ENCODE measurements at places on chromosomes 11 and 22.

DNA sequence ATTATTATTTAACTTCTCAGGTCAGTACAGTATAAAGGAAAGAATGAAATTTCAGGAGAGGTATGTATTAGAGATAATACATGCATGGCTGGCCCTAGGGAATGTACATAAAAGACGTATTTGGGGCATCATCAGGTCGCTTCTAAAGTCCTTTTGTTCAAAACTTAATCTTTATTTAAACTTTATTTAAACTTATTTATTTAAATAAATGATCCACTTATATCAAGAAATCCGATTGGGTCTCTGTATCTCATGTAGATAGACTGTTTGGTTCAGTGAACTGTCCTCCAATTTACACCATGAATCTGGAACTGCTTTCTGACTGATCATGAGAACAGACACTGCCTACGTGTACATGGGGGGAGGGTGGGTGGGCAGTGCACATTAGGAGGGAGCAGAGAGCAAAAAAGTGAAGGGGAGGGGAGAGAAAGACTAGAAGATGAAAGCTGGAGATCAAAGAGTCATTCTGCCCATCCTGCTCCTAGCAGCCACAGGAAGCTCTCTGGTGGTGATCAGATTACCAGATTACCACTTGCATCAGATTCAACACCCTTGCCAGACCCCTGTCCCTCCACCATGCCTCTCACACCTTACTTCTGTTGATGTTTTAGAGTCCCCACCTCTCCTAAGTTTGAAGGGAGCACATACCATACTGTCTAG is 92.1 kb upstream of the MTMR2 start:
- no peak for DNase-seq

DNA sequence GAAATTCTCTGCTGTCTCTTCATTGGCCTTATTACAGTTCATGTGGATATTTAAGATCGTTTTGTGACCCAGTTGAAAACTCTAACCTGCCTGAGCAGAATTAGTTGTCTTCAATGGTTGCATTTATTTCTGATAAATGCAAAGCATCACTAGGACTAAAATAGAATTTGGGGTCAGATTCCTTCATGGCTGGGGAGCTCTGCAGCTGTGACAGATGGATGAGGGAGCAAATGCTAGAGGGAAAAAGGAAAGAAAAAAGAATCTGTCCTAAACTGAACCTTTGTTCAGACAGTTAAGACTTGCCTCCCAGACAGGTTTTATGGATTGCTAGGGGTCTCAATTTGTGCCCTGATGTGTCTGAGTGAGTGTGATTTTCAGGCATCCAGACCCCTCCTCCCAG is 113.0 kb downstream of the SYT9 start:
- no peak for DNase-seq

GRCh38 chr11:116560589-116560988 is 212.2 kb downstream of the BUD13 start:
- DNase-seq, result no peak

GRCh38 chr22:44650806-44651205 is 51.2 kb upstream of the PRR5 start:
- DNase-seq, result no peak

- DNase-seq, result peak; percentile 26
Measured at GRCh38 chr11:63682066-63683021, 1.0 kb downstream of the RTN3 start.

- no peak for DNase-seq
Measured at GRCh38 chr22:17322511-17322910, 46.7 kb upstream of the CECR2 start.

DNA sequence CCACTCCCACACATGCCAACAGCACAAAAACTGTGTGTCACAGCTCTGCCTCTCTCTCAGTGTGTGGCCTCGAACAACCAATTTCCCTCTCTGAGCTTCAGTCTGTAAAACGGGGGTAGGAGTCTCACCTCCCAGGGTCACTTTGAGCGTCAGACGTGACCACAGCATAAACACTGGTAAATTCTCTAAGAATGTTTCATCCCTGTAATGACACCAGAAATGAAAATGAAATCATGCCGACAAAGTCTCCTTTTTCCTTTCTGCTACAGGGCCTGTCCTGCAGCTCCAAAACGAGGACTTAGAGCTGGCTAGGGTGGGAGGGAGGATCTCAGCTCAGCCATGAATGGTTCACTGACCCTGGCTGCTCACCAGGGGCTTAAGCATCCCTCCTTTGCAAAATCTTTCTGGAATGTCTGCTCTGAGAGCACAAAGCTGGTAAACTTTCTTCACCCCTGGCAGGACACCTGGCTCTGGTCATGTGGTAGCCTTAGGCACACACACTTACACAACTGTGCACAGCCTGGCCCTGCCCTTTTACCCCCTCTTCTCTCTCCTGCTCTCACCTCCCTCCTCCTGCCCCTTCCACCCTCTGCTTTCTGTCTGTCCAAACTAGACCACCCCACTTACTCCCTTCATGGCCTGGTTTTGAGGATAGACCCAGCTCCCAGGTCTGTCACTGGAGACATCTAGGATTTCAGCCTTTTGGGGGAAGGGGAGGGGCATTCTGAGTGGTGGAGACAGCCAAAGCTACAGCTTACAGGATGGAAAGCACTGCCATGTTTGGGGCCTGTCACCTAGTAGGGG is 12.3 kb upstream of the TSKU start:
- DNase-seq, result no peak

DNA sequence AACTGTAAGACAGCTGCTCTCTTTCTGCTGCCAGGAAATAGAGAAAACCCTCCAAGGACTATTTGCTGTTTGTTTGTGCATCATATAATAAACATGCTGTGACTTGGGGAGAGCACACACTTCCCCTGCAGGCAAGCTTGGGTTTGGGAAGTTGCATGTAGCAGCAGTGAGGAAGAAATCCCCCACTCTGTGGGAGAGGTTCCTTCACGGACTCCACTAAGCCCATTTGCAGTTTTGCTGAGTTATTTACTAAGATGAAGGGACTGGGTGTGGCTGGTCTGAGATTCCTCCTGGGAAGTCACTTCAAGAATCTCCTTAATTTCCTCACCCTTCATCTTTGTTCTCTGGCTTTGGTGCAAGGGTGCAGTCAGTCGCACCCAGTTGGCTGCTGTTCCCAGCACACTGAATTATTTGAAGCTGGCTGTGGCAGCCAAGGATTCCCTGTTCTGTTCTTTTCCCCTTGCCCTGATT is 104.9 kb downstream of the ARFGAP2 start:
- no peak for DNase-seq

DNA sequence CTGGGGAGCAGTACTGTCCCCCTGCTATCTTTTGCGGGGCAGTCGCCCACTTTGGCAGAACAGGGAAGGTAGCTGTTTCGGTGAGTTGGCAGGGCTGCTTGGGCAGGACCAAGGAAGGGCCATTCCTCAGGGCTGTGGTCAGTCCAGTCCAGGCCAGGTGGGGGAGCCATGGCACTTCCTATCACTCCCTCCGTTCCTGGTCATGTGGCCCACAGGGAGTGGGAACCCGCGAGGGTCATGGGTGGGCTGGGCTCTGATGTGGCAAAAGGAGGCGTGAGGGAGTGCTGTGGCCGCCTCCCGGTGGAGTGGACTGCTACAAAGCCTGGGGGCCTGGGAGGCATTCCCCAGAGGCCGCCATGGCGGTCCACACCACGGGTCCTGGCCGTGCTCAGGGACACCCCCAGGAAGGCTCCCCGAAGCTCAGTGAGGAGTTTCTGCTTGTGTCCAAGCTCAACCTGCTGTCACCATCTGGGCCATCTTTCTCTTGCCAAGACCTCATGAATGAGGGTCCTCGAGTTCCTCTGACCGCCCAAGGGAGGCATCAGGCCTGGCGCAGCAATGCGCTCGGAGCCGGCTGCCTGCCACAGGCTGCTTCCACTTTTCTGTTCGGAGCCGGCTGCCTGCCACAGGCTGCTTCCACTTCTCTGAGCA is 11.9 kb downstream of the CHID1 start:
- DNase-seq, result no peak
